ENCODE measurements at places on chromosomes 2 and 18.

- no peak for DNase-seq
Observed at GRCh38 chr2:177585234-177585863, 192.8 kb downstream of the AGPS start.

DNA sequence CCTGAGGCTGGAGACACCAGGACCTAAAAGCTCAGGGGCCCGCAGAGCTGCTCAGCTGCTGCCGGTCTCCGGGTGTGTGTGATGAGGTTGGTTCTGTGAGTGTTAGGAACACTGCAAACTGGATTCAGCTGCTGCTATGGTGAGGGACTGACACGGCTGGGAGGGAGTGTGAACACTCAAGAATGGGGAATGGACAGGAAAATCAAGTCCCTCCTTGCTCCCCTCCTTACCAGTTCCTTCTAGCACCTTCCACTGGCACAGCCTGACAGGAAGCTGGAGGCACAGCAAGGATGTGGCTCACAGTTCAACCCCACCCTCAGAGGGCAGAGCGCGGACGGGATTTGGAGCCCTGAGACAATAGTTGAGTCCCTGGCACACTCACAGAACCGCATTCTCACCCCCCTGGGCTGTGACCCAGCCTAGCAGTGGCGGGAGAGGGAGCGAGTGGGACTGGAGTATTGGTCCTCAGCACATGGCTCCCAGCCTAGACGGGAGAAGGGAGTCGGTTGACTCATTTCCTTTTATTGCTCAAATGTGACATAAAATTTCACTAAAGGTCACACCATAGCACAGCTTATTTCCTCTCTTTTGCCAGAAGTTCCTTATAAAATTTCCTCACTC, 42.5 kb downstream of the LRRC30 start:
- DNase-seq = no peak

DNA sequence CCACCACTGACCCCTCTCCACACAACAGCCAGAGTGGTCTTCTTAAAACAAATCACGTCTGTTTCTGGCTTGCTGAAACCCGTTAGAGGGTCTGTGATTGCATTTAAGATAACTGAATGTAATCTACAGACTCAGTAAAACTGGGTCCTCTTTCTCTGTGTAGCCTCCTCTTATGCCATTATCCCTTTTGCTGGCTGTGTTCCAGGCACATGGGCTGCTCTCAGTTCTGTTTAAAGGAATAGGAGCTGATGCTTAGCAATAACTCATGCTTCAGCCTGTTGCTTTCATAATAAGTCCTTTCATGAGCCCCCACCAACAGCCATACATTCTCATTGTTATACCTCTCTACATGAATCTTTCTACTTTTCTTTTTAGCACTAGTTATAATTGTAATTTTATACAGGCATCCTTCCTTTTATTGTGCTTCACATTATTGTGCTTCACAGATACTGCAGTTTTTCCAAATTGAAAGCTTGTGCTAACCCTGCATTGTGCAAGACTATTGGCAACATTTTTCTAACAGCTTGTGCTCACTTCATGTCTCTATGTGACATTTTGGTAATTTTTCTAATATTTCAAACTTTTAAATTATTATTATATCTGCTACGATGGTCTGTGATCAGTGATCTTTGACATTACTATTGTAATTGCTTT, 782.6 kb downstream of the MBD2 start:
- no peak for DNase-seq

DNA sequence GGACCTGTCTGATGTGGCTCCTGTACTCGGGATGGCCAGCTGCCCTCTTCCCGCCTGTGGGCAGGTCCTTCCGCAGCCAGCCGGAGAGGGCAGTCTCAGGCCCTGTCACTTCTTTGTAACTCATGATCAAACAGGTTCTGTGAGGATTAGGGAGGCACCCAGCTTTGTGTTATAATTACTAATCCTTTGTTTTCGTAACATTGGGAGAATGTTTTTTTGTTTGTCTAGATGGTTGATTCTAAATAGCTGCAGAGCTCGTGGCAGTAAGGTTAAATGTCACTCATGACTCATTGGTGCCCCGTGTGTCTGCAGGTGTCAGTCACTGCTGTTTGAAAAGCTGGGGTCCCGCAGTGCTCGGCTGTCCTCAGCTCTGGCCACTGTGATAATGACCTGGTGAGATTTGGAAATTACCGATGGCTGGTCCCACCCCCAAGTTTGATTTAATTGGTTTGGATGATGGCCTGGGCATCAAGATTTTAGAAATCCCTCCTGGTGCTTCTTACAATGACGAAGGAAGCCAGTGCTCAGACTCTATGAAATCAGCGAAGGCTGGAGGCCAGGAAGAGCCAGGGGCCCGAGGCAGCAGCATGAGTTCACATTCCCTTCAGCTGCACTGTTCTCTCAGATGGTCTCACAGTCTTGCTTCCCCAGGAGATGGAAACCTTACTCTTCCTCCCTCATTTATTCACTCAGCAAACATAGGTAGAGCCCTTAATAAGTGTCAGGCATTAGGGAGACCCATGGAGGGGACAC, 172.8 kb downstream of the VAPA start:
- no peak for DNase-seq

DNA sequence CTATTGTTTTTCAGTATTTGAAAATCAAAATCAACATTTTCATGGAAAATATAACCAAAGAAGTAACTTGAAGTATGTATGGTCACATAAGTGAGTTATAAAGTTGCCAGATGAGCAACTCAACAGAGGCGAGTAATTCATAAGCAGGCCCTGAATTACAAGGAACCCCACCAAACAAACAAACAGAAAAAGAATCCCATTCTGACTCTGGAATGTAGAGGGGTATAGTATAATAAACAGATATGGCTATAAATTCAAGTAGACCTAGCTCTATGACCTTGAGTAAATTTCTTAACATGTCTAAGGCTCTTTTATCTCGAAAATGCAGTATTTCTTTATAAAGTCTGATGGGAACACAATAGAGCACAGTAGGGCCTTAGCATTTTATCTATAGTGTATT, 4.7 kb upstream of the CDH2 start:
- no peak for DNase-seq

- DNase-seq = no peak
Observed at GRCh38 chr2:68733365-68733764, 1.2 kb upstream of the ARHGAP25 start.

DNA sequence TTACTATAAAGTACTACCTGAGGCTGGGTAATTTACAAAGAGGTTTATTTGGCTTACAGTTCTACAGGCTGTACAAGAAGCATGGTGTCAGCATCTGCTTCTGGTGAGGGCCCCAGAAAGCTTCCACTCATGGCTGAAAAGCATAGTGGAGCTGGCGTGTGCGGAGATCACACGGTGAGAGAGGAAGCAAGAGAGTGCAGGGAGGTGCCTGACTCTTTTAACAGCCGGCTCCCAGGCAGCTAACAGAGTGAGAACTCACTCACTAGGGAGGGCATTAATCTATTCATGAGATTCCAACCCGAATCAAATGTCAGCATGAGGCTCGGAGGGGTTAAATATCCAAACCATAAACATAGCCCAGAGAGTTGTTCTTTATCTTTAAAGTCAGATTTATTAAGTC, 117.3 kb downstream of the LDLRAD4 start:
- DNase-seq = no peak

DNA sequence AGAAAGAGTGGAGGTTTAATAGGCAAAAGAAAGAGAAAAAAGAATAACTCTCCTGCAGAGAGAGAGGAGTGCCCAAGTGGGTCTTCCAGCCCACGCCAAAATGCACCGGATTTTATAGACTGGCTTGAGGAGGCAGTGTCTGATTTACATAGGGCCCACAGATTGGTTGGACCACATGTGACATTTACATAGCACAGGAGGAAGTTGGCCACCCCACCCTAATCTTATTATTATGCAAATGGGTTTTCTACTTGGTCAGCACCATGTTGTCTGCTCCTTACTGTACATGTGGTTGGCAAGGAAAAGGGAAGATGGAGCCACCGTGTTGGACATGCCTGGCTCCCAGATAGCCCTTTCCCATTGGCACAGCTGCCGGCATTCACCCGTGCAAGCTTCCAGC, 56.8 kb downstream of the SP110 start:
- DNase-seq = no peak

- peak; percentile 33 for DNase-seq
Observed at GRCh38 chr2:179842498-179843153, 18.8 kb downstream of the ZNF385B start.

DNA sequence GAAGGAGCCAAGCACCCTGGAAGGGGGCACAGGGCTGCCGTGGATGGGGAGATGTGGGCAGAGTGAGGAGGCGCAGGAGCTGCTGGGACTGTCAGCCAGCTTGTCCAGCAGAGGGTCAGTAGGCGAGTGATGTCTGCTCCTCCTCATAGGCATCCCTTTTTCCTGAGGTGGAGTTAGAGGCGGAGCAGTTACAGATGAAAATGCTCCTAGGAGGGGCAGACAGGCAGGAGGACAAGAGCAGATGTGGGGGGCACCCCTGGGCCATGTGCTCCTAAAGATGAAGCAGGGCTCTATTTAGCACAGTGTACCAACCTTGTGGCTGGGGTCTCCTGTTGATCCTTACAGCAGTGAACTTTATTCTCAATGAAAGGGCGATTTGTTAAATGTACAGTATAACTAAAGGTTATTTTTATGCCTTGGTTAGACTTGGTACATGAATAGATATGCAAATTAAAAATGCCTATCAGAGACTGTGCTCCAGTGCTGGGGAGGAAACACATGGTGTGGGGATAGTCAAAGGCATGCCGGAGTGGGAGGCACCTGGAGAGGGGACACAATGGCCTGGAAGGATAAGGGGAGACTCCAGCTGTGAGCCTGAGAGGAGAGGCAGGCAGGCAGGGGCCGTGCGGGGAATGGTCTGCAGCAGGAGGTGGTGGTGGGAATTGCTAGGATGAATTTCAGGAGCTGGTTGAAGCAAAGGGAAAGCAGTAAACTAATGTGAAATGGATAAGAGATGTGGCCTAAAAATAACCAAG, 175.3 kb downstream of the CLIP4 start:
- no peak for DNase-seq

- no peak for DNase-seq
Observed at GRCh38 chr2:226720948-226721347, 78.7 kb downstream of the IRS1 start.

DNA sequence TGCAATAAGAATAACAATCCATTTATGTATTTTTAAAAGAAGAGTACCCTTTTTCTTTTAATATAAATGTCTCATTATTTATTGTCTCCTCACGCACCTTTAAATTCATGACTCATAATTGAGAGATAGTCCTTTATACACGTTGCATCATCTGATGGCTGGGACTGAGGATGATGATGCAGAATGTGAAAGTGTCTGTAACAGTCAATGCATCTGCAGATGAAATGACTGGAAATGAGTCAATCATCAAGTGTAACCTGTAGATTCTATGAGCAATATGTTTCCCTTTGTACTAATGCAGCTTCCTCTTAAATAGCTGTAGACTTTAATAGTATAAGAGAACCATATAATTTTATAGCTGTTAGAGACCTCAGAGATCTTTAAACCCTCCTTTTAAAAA, 26.1 kb upstream of the SYT4 start:
- no peak for DNase-seq

- DNase-seq = no peak
Observed at GRCh38 chr2:218261423-218262236, 815 bp downstream of the GPBAR1 start.

DNA sequence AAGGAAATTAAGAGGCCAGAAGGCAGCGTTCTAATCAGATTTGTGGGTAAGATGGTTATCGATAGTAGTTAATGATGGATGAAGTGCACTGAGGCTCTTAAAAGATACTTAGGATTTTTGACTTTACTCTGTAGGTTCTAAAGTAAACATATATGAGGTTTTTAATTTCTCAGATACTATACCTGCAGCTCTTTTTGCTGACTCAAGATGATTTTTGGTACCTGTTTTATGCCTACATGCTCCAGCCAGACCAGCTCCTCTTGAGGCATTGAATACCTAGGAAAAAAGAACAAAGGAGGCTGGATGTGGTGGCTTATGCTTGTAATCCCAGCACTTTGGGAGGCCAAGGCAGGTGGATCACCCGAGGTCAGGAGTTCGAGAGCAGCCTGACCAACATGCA, 241.7 kb upstream of the FOSL2 start:
- DNase-seq = no peak

- DNase-seq = peak; percentile 87
Observed at GRCh38 chr2:195575879-195576401, 81.1 kb upstream of the SLC39A10 start.

DNA sequence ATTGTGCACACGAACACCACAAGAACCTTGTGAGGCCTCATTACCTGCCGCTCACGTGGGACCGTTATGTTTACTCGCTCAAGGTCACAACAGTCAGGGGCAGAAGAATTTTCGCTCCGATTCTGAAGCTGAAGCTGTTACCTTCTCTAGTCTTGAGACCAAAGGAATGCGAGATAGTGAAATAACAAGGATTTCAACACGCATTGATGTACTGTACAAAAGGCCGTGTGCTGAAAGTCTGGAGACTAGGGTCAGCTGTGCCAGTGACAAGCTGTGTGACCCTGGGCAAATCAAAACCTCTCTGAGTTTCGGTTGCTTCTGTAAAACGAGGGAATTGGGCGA, 583 bp downstream of the NEMP2 start:
- DNase-seq = no peak

- DNase-seq = no peak
Observed at GRCh38 chr2:138997346-138997745, 217.2 kb upstream of the NXPH2 start.

GRCh38 chr2:174184915-174185314, 63.4 kb downstream of the OLA1 start:
- DNase-seq = no peak

- no peak for DNase-seq
Observed at GRCh38 chr2:40034801-40035200, 255.7 kb upstream of the THUMPD2 start.

- DNase-seq = peak; percentile 40
Observed at GRCh38 chr18:78914249-78914935, 65.2 kb upstream of the SALL3 start.

GRCh38 chr2:18172607-18173006, 294.1 kb downstream of the KCNS3 start:
- no peak for DNase-seq

GRCh38 chr18:28995319-28995718, 818.4 kb upstream of the CDH2 start:
- no peak for DNase-seq

- no peak for DNase-seq
Observed at GRCh38 chr18:59423259-59423658, 64.2 kb upstream of the LMAN1 start.

DNA sequence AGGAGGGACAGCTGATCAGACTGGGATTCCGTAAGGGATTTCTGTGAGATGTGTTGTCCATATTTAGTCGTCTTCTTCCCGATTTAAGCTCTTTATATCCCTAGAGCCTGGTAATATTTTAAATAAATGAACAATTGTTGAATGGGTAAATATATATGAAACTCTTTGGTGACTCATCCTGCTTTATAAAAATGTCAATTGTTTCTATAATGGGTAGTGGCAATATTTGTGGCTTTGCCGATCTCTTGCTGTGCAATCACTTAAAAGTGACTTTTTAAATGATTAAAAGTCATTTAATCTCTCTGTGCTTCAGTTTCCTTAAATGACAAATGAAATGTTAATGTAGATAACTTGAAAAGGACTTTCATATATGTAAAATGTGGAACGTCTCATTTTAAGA, 339.2 kb downstream of the RNF144A start:
- no peak for DNase-seq

DNA sequence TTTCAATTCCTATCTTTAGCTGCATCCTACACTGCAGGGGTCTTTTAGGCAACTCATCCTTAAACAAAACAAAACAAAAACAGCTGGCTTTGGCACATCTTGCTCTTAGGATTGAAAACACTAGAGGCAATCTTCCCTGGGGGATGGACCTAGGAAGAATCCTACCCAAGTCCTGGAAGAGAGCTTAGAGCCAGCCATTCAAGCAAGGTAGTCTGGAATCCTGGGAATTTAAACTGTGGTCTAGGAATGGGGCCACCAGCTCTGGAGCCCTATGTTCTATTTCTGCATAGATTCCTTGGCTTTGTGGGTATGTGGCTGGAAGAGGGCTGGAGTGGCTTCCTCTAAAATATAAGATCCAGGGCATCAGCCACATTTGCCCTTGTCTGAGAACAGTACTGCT, 27.7 kb downstream of the MYL1 start:
- DNase-seq = no peak
